ENCODE measurements at places on chromosomes 5 and 9.
A peak's percentile ranks its signal among the peaks of the same experiment; 100 is the strongest.

GRCh38 chr5:67648201-67648671 lies 451.6 kb upstream of the CD180 start:
- DNase-seq, result no peak

DNA sequence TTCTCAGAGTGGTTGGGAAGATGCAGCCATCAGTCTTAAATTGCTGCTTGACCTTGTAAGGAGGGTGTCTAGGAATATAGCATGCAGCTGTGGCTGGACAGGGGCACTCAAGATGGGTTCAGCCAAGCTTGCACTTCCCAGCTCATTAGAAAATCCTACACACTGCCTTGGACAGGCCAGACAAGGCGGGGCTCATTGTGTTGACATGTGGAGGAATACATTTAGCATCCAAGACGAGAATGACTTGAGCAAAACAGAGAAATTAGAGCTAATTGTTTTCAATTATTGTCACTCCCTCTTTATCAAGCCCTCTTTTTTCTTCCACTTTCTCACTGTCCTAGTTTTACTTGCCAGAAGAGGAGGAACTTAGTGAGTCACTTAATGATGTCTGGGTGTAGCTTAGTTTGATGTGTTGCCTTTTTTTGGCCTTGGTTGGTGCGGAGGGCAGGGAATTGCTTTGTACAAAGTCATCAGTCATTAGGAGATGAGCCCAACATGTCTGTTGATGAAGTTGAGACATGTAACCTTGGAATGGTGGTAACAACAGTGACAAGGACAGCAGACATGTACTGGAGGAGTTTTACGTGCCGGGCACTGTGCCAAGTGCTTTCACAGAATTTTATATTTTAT lies 1219.3 kb upstream of the WWC1 start:
- DNase-seq, result no peak

- DNase-seq, result no peak
Observed at GRCh38 chr5:38743562-38743961, 102.2 kb upstream of the OSMR start.

DNA sequence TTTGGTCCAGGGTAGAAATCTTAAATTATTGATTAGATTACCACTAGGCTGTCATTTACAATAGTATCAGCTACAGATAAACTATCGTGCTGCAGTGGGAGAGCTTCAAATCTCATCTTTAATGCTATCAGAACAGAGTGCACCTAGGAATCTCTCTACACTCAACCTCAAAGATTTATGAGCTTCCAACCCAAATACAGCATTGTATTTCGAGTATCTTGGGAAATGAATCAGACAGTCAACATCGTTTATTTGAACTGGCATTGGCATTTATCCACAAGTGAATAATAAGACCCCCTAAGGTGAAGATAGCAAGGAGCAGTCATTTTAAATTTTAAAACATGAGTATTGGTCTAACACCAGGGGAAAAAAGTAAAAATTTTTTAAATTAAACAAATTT lies 1203.2 kb downstream of the CDH12 start:
- DNase-seq, result no peak

DNA sequence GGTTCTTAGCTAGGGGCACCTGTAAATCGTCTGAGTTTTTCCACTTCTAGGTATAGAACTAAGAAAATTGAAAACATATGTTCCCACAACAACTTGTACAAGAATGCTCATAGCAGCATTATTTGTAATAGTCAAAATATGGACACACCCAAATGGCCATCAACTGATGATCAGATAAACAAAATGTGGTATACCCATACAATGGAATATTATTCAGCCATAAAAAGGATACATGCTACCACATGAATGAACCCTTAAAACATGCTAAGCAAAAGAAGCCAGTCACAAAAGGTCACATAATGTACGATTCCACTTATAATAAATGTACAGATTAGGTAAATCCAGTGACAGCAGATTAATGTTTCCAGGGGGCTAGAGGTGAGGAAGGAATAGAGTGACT lies 46.0 kb upstream of the IL13 start:
- DNase-seq, result no peak

DNA sequence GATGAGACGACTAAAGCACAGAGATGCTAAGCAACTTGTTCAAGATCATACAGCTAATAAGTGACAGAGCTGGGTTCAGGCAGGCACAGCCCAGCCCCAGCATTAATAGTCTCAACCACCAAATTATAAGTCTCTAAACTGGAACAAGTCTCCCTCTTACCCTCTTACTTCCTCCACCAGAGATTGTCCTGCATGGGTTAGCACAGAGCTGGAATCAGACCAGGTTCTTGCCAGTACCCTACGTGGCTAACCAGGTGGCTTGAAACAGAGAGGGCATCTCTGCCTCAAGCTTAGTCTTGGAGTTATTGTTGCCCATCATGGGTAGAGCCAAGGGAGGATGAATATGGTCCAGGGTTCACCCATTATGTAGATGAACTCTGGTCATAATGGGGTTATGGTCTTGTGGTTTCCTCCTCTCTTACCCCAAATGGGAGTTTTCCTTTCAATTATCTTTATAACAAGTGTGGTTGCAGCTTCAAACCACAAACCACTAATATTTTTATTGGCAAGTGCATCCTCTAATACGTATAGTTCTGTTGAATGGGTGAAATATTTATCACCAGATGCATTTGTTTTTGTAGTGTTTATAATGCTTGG lies 8.3 kb upstream of the XPA start:
- no peak for DNase-seq

DNA sequence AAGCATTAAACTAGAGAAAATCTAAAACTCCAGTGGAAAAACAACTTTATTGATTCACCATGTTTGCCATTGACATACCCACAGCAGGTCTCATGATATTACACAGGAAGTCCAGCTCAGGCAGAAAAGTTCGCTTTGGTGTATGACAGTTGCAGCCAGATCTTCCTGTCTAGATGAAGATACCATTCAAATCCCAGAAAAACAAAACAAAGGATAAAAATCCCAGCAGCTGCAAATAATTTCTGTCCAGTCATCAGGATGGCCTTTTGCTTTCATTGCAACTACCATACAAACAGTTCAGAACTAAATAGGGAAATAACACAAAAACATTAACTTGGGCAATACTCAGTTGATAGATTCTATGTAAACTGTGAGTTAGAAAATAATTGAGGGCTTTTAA lies 136.0 kb upstream of the NREP start:
- no peak for DNase-seq

DNA sequence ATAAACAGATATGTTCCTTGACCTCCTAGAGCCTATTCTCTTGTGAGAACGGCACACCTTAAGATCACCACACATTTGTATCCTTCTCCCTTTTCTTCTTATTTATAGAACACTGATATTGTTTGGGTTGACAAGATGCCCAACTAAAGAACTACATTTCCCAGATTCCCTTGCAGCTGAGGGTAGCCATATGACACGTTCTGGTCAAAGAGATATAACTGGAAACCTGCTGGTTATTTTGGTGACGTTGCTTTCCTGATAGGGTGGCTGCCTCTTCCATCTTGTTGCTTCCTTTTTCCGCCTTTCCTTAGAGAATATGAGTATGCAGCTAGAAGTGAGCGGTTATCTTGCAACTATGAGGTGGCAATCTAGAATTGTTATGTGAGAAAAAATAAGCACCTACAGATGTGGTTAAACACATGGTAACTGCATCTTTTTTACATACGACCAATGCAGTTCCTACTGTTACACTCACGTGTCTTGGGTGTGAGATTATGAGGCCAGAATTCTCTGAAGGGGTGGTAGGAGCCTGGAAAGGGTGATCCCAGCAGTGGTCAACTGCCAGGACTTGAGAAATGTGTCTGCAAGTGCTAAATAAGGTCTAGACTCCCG lies 72.9 kb downstream of the SEC61B start:
- no peak for DNase-seq

DNA sequence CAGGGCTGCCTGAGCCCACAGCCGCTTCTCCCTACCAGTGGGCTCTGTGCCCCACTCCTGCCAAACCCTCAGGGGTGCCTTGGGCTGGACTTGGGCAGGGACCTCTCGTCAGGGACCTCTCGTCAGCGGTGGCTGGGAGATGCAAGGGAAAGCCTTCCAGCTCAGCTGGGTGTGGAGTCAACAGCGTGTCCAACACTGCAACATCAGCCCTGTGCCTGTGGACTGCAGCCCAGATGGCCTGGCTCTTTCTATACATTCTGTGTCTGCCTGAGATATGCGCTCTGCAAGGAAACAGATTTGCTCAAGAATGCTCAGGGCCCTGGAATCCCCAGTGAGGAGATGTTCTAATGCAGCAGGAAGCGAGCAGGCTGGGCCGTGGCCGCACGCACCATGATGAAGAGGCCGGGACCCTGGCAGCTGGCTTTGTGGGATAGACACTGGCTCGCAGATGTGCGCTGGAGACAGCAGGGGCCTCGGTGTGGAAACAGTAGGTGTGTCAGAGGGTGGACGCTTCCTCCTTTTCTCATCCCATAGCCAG lies 85.0 kb upstream of the COL5A1 start:
- DNase-seq, result no peak

- DNase-seq, result no peak
Observed at GRCh38 chr9:120221844-120222243, 358.1 kb downstream of the CDK5RAP2 start.

DNA sequence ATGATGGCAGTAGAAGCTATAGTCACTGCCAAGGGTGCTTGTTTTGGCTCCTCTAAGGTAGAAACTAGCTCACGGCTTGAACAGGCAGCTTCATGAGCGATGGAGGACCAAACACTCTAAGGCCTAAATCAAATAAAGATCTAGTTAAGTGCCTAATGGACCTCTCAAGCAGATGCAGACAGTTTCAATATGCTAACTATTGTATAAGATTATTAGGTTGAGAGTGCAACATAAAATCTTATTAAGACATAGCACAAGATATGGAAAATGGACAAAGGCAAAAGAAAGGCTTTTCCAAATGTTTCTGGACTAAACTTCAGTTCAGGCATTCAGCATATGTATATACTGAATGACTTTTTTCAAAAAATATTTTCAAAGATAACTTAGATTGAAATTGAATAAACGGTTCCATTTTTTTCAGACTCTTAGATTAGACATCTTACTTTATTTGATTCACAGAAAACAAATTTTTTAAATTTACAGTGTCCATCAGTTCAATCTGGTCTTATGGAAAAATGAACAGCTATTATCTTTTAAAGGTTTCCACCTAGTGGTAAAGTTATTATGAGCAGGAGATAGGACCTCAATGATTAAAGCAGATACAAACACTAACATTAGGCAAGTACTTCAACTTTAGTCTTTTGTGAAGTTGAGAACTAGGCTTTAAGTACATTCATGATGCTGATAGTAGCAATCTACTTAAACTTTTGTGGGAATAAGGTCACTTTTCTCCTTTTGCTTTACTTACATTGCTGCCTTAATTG lies 1167.7 kb downstream of the MAT2B start:
- no peak for DNase-seq

GRCh38 chr9:4796988-4797853 lies 4.5 kb downstream of the RCL1 start:
- DNase-seq, result no peak

GRCh38 chr5:168320805-168321204 lies 29.4 kb downstream of the WWC1 start:
- DNase-seq, result no peak

- no peak for DNase-seq
Observed at GRCh38 chr5:143041972-143042770, 272.0 kb downstream of the ARHGAP26 start.

- no peak for DNase-seq
Observed at GRCh38 chr9:124716808-124717207, 54.3 kb downstream of the NR6A1 start.

DNA sequence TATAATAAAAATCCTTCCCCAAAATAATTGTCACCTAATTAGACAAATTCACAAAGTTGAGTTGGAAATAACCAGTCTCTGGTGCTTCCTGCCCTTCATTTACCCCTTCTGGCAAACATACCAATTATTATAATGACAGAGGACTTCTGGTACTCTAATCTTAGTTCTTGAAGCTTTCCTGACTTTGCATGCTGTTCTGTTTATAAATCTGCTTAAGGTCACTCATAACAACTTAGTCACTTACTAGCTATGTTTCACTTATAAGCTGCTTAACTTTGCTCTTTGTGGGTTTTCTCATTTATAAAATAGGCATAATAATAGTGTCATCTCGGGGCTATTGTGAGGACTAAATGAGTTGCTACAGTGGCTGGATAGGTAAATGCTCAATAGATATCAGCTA lies 446.5 kb downstream of the EFNA5 start:
- DNase-seq, result no peak

DNA sequence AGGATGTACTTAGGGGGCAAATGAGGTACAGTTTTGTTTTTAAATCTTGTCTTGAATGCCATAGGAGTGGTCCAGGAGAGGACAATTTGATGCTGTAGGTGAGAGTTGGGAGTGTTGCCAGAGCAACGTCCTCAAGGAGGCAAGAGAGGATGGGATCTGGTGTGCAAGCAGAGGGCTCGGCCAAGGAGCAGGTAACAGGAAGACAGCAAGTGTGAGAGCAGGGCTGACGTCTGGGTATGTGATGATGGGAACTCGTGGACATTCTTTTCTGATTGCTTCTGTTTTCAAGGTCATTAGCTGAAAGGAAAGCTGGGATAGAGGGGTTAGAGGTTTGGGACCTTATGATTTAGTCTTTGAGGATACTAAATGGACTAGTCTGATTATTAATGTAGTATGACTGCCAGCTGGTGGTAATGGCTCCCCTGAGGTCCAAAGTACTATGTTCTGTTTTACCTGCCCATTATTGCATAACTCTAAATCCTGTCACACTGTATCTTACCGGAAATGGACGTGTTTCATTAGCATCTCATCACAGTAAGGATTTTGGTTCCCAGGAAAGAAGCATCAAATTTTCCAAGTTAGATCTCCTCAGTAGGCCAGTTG lies 15.4 kb downstream of the GNPDA1 start:
- DNase-seq, result no peak

GRCh38 chr9:69324549-69325401 lies at the start of gene ENTREP1:
ENTREP1 (plus strand) TSS chr9:69325215; CDS start chr9:69325310, 95 bp downstream.
- DNase-seq, result peak; percentile 40

DNA sequence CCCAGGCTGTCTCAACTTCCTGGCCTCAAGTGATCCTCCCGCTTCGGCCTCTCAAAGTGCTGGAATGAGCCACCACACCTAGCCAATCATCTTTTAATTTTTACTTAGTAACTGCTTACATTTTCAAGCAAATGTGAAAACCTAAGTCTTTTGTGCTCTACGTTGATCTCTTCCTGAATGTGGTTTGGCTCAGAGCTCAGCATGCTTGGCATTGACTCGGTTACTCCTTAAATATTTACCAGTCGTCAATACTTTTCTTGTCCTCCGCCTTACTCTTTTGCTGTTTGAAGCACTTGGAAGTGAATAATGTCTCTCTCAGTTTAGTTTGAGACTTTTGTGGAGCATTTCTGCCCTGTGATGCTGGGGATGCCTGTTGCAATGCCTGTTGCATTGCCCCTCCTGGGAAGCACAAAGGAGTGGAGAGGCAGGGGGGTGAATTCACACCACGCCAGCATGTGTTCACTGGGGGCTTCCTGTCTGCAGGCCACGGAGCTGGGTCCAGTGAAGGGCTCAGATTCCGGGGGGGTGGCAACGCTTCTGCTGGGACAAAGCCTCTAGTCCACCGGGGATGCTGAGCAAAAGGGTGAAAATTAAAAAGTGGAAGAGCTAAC lies 13.1 kb upstream of the TENT4A start:
- DNase-seq, result no peak

DNA sequence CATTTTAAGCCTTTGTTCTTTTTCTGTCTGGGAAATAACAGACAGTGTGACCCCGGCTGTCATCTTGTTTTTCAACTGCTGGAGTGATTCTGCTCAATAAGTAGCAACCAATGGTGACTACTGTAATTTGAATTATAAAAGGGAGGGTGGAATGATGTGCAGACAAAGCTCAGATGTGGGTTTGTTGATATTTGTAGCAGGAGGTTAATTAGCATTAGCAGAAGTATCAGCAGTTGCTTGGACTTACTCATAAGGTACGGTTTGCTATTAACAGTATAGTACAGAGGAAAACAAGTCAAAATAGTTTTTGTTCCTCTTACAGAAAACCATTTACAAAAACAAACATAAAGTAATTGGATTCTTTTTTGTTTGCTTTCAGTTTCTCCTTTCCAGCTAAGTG lies 140.4 kb downstream of the TUSC1 start:
- no peak for DNase-seq

All from liver (tissue), 10 donors.